ENCODE measurements at places on chromosomes 12 and 14.

DNA sequence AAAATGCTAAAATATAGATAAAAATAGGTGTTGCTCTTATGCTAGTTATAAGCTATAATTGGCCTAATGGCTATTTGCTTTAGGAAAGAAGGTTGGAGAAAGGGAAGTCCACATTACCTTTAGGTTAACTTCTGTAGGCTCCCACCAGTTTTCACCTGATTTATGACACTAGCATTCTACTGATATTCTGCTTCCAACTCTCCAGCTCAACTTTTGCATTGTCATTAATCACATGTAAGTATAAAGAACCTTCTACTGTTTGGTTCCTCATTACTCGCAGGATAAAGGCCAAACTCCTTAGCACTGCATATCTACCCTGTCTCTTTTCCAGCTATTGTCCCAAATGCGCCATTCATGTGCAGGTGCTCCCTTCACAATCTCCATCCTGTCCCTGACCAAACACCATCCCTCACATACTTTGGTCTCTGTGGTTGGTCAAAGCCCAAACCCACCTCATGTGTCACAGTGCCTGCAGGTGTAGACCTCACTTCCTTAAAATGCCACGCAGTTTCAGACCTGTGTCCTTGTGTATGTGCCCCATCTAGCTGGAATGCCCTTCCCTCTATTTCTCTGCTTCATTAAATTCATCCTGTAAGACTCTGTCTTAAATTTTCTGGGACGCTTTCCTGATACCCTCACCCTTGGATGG is 3.3 kb downstream of the DDHD1 start:
- DNase-seq = no peak

- no peak for DNase-seq
Measured at GRCh38 chr12:123075646-123076171, 75.2 kb downstream of the PITPNM2 start.

DNA sequence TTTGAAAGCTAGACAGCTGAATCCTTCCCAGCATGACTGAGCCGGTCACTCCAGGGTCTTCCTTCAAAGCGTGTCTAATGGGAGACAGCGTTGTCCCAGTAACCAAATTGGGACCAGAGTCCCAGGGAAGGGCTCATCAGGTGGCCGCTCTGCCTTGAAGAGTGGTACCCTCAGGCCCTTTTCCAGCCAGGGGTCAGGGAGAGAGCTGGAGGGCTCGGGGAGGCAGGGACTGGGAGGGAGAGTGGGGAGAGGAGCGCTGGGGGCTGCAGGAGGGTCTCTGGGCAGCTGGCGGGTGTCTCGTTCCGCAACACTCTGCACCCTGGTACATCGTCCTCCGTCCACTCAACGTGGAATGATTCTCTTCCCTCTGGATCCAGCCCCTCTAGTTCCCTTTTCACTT is 1.6 kb upstream of the RTL1 start:
- DNase-seq = no peak

GRCh38 chr12:74317078-74317601 is 220.5 kb upstream of the ATXN7L3B start:
- DNase-seq = peak; percentile 44
